ENCODE measurements at places on chromosomes 1 and 21.
A peak's percentile ranks its signal among the peaks of the same experiment; 100 is the strongest.

- no peak for DNase-seq
These were observed 6.3 kb downstream of the MORN1 start for GRCh38 chr1:2384941-2385481.

DNA sequence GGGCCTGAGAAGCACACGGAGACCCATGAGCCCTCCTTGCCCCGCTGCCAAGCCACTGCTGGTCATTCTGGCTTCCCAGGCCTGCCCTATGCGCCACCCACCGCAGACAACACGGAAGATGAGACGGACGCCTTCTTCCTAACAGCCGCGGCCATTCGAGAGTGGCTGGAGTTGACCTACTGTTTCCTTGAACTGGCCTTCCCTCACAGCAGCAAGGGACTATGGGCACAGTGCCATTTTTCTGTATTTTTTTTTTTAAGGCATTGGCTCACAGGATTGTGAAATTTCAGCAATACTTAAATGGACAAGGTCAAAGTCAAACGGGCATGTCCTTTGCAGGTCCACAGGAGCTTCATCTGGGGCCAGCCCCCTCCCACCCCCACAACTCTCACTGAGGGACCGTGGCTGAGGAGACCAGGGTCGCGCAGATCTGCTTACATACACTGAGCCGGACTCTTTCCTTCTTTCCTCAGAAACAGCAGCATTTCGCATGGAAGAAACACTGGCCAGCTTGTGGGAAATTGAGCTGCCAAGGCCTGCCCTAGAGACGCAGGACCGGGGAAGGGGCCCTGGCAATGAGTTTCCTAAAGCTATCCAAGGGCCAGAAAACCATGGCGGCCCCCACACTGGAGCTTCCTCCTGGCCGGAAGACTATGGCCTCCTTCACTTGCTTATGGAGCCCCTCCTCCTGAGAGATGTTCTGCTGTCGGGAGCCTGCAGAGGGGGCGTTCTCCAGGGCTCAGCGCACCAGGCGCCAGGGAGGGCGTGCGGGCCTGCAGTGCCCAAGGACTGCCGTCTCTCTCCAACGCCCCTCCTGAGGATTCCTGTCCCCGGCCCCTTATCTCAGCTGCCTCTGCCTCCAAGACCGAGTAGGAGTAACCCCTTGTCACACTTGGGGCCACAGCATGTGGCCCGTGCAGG lies 98.9 kb downstream of the PGBD5 start:
- no peak for DNase-seq

GRCh38 chr21:25911730-25912401 lies 177.1 kb downstream of the GABPA start:
- no peak for DNase-seq

GRCh38 chr1:236351875-236352573 lies 42.1 kb upstream of the EDARADD start:
- DNase-seq: no peak

GRCh38 chr1:115606305-115606704 lies 35.5 kb upstream of the VANGL1 start:
- DNase-seq: no peak

GRCh38 chr1:179888071-179888470 lies 6.0 kb downstream of the TOR1AIP1 start:
- DNase-seq: no peak

DNA sequence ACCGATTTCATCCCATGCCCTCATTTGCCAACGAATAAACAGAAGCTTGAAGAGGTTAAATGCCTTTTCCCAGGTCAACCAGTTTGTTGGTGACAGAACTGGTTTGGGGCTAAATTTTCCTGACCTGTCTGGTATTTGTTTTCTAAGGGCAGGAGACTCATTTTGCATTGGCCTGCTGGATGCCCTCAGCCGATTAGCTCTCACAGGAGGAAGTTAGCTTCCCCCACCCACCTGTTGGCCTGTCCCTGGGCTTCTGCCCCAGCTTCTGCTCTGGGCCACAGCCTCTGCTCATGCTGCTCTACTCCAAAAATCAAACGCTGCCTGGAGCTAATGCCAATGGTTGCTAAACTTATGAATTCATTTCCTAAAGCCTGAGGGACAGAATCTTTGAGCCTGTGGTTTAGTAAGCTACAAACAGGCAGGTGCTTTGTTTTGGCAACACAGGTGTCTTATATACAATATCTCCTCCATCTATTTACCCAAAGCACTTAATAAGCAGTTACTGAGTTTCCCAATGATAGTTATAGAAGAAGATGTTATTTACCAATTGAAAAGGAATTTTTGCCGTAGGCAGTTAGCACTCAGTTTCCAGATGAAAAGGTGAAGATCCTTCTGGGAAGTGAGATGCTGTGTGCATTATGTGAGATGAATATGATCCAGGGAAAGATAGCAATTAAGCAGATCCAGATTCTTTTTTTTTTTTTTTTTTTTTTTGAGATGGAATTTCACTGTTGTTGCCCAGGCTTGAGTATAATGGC lies 82.3 kb downstream of the TM2D1 start:
- no peak for DNase-seq

DNA sequence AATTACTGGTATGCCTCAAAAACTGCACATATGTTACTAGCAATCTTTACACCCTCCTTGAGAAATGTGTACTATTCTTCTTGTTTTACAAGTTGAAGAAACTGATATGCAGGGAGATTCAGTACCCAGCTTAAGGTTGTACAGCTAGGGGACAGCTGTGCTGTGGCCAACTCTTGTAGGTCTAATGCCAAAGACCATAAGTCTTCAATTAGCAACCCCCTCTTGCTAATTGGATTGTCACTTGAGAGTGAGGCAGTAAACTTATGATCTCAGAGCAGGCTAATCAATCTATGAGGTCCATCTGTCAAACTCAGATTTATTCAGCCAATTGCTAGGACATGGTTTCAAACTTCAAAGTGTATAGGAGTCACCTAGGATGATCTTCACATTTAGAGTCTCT lies 492.0 kb upstream of the USP24 start:
- DNase-seq: no peak

- peak; percentile 50 for DNase-seq
These were observed 271.4 kb downstream of the FOXD2 start for GRCh38 chr1:47709019-47709871.

DNA sequence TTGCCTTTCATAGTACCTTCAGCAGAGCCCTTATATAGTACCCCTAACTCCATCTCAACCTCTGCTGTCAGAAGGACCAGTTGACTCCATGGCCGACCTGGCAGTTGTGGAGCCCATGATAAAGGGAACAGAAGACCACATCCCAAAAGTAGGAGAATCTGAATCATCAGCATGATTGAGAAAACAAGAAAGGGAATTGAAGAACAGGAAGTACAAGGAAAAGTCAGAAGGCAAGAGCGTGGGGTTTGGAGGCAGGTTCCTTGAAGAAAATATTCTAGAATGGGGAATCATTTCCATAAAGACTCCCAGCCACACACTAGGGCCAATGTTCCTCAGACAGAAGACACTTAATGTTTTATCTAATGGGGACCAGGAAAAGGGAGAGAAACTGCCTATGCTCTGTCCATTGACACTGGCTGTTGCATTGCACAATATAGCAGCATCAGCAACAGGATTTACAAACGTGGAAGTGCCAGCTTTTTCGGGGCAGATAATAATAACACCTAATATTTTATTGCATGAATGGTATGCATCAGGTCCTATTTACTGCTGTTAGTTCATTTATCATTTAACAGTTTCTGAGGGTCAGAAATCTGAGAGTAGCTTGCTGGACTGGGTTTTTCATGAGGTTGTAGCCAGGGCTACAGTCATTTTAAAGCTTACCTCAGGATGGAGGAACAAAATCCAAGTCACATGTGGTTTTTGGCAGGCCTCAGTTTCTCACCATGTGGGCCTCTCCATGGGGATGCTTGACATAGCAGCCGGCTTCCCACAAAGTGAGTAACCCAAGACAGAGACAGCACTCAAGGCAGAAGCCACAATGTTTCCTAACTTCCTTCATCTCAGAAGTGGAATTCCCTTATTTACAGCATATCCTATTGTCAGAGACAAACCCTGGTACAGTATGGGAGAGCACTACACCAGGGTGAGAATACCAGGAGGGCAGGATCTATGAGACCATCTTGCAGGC lies 483.4 kb downstream of the PLPP3 start:
- DNase-seq: peak; percentile 33

- peak; percentile 56 for DNase-seq
These were observed 77.6 kb downstream of the XCL2 start for GRCh38 chr1:168466092-168466713.

GRCh38 chr1:219294251-219294650 lies 120.6 kb downstream of the LYPLAL1 start:
- DNase-seq: no peak

GRCh38 chr1:2130156-2130555 lies 64.4 kb downstream of the FAAP20 start:
- no peak for DNase-seq

DNA sequence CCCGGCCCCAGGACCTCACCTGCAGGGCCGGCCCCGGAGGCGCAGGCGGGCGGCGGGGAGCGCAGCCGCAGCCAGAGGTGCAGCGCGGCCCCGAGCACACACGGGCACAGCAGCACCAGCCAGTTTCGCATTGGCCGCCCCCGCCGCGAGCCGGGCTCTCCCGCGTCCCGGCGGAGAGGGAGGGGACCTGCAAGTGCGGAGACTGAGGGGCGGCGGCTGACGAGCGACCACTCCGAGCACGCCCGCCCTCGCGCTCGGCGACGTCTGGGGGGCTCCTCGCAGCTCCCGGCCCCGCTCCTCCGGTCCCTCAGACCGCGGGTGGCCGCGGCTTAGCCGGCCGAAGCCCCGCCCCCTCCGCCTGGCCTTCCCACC lies at the start of gene B3GALNT2:
B3GALNT2 (minus strand) TSS at position 331 of the 372 bp plus-strand sequence; CDS start at position 131, 200 bp downstream.
- DNase-seq: no peak

DNA sequence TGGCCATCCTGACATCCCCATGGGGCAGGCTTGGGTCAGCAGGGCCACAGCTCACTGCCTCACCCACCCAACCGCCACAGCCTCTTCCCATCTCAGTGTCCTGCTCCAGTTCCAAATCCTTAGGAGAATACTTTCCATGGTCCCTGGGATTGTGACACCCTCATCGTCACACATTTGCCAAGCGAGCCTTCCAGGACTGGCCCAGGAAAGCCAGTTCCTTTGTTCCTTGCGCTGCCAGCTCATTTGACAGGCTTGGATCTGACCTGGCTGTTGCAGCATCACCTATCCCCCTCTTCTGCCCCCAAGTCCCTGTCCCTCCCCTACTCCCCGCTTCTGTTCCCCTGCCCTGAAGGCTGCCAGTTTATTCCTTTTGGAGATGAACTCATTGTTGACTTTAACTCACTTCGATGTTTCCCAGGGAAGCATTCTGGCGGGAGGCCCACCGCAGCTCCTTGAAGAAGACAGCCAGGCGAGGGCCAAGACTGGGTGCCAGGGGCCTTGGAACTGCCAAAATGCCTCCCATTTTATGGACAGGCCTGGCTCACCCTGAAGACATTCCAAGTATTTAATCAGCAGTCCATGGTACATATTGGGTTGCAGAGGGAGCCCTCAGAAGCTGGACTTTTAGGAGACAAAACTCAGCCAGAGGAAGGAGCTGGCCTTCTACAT lies 10.2 kb upstream of the GNL2 start:
- no peak for DNase-seq

GRCh38 chr1:194102607-194103006 lies 916.2 kb upstream of the B3GALT2 start:
- peak; percentile 15 for DNase-seq

DNA sequence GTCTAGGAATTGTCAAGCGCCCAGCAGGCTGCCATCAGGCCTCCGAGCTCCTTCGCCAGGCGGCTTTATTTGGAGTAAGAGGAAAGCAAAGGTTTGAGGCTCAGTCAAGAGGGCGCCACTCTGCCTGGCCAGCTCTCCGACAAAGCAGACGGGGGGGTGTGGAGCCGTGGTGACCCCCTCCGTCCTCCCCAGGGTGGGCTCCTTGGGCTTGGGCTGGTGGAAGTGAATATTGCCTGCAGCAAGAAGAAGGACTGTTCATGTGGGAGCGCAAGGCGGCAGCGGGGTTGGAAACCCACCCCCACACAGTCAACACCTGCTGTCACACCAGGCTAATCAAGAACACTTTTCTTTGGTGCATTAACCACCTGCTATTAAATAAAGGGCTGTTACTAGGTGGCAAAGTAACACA lies 14.6 kb downstream of the EPHX1 start:
- DNase-seq: no peak

DNA sequence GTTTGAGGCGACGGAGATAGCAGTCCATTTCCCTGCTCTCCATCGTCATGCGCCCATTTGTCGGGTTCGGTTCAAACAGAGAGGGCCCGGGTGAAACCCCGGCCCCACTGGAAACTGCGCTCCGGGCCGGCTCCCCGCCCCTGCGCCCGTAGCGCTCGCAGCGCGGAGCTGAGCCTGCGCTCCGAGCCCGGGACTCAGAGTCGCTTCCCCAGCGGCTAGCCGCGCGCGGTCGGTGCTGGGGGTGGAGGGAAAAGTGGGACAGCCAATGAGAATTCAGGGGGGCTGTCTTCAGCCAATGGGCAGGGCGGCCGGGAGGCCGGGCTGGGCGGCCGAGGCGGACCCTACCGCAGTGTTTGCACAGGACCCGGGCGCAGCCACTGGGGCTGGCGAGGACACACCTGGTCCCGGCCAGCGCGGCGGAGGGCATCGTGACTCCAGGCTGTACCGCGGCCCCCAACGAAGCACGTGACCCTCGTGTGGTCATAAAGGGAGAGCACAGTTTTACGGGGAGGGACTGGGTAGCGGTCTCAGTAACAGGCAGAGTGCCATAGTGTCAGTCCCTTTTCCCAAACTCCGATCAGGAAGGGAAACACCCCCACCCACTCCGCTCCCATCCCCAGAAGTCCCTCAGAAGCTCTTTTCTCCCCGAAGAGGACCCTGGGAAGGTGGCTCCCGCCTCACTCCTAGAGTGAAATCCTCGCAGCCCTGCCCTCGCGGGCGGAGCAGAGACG lies at the start of gene INKA2:
INKA2 (minus strand) TSS at position 202 of the 731 bp plus-strand sequence; CDS start at position 49, 153 bp downstream.
- DNase-seq: peak; percentile 89

- no peak for DNase-seq
These were observed at the start of gene NHLH1 for GRCh38 chr1:160366731-160367515. Gene NHLH1 (plus strand): TSS chr1:160367071. CDS start chr1:160370732, 3,661 bp downstream.

GRCh38 chr1:90719330-90720144 lies 2.4 kb upstream of the BARHL2 start:
- no peak for DNase-seq
